ENCODE measurements at places on chromosomes 1 and 21.

DNA sequence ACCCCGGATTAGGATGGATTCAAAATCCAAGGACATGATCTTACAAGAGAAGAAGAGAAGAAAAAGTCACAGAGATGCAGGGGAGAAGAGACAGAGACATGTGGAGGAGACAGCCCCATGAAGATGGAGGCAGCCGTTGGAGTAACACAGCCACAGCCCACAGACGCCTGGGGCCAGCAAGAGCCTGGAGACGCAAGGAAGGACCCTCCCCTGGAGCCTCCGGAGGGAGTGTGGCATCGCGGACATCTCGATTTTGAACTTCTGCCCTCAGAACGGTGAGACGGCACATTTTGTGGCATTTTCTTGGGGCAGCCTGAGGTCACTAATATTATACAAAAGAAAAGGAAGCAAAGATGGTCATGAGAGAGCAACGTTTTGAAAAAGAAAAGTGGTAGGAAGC lies 28.8 kb downstream of the ABCG1 start:
- DNase-seq: no peak

GRCh38 chr1:49052102-49052501 lies 275.4 kb upstream of the BEND5 start:
- peak; percentile 87 for DNase-seq

- no peak for DNase-seq
Observed at GRCh38 chr1:244294599-244295224, 157.0 kb downstream of the ADSS2 start.

DNA sequence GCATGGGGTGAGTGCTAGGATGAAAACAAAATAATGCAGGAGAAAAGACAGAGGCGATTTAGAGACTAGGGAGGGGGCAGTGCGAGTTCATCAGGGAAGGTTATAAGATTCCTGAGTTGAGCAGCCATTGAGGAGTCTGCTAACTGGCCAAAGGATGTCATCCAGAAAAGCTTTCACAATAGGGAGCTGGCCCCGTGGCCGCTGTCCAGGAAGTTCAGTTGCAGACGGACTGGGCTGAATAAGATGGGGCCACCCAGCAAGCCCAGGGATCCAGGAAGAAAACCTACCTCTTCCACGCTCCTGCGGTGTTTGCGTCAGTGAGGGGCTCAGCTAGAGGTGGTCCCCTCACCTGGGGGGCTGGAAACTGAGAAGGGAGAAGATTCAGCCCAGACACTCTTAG lies 4.0 kb upstream of the PKP1 start:
- no peak for DNase-seq

GRCh38 chr1:162823771-162824525 lies 33.4 kb downstream of the HSD17B7 start:
- DNase-seq: no peak

GRCh38 chr1:118815909-118816308 lies 172.2 kb downstream of the TBX15 start:
- DNase-seq: no peak

DNA sequence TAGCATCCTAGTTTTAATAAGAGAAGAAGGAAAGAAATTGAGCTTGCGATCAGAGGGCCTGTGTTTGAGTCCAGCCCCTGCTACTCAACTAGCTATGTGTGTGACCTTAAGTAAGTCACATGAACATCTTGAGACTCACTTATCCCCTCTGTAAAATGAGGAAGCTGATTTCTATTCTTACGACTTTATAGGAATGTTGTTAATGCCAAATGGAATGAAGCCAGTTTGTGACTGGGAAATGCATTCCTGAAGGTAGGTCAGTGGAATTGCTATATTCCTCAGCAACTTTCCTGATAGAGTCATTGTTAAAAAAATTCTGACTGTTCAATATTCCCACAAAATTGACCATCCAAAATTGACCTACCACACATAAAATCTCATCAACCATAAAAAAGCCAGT lies 14.9 kb downstream of the FASLG start:
- DNase-seq: no peak

DNA sequence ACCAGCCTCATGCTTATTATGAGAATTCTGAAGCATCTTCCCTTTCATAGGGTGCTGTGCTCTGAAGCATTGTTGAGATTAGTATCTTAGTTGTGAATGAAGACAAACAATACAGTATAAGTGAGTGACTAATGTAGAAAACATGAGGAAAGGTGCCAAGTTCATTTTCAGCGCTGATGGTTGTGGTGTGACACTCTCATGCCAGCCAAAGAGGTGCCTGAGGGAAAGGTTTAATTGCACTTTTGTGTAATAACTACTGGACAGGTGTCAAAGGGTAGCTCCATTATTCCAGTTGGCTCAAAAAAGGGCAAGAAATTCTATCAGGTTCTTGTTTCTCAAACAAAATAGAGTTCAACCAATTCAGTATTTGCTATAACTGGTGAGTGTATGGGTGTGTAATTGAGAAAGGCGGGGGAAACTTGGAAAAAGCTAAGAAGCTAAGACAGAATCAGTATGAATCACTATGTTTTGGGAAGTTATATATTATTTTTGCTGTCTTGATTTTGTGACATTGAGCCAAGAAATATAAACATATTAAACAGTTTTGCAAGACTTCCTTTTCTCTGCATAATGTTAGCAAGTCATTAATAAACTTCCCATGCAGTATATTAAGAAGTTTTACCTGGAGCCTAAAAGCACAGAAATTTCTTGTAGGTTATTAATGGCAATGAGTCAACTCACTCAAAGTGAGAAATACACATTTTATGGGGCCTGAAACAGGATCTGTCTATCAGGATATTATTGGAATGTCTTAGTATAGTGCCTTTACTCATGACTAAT lies 31.8 kb downstream of the KCNK2 start:
- DNase-seq: peak; percentile 65

DNA sequence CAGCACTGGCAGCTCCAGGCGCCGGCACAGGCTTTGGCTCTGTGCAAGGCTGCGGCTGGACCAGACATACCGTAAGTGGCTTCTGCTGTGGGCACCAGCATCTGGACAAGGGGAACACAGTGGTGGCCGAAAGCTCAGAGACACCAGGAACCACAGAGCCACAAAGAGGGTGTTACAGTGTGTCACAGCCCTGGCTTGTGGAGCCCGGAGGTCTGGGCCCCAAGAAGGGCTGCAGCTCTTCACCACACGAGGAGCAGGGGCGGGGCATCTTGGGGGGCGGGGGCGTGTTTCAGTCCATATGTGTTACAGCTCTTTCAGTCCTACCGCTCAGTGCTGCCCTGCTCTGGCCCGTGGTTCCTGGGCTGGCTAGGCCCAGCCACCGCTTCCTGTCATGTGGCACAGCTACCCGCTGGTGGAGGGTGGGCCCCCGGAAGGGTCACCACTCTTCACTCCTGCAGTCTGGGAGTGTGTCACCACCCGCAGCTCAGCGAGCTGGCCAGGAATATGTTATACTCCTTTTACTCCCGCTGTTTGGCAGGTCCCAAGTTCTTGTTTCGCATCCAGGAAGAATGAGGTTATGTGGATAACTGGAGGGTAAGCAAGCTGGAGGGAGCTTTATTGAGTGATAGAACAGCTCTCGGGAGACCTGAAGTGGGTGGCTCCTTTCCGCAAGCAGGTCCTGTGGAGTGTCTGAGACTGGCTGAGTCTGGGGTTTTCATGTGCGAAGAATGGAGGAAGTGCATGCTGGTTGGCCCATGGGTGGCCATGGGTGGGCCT lies 3.3 kb upstream of the LSM10 start:
- no peak for DNase-seq

- no peak for DNase-seq
Observed at GRCh38 chr1:172220376-172220775, 200.1 kb upstream of the C1orf105 start.

GRCh38 chr1:121558514-121558913 lies 373.7 kb downstream of the SRGAP2C start:
- no peak for DNase-seq

DNA sequence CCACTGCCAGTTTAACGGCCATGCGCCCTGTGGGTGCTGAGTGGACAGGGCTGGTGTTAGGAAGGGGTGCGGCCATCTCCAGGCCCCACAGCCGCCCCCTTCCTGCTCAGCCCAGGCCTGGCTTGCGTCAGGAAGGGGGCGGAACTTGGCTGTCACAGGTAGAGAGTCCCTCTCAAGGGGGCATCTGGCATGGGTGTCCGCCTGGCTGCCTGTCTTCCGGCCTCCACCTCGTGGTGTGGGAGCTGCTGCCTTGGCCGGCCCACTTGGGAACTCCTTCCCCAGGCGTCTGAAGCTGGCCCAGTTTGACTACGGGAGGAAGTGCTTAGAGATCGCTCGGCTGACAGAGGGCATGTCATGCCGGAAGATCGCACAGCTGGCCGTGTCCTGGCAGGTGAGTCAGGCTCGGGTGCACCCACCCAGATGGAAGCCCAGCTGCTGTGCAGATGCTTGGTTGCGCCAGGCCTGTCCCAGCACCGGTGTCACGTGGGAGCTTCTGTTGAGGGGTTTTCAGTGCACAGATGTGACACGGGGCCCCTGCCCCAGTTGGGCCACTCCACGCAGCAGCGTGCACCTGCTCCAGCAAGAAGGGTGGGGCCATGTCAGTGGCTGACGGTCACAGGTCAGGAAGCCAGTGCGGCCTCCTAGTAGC lies 9.1 kb upstream of the ATAD3B start:
- DNase-seq: no peak

DNA sequence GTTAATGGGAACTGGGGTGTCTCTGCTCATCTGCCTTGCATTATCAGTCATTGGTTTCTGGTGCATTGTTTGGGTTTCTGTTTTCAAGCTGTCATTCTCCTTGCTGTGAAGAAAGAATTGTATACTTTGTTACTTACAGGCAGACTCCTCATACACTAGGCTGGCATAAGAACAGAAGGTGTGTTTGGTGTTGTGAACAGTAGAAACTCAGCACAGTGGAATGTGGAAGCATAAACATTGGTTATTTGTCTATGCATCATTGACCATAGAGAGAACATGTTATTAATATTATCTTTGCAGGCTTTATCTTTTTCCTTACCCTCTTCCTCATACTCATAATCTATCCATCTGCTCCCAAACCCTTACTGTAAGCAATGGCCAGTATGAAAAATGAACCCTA lies 18.2 kb downstream of the C1orf87 start:
- no peak for DNase-seq

GRCh38 chr1:186059311-186059710 lies 315.7 kb downstream of the TPR start:
- peak; percentile 37 for DNase-seq

DNA sequence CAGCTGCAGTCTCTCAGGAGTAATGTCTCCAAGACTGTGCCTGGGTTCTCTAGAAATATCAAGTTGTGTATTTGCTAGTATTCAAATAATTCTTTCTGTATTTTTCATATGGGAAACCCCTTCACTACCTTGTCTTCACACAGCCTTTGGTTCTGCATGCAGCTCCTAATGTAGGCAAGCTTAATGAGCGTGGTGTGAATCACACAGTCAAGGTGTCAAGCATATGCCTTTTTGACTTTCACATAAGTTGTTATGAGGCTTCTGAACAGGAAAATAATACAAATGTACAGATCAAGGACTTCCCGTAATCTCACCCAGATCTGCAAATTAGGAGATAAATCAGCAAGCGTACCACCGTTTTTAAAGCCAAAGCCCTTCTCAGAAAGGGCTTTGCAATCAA lies at the start of gene FCRL3:
Gene FCRL3 (minus strand): TSS at position 38 of the 400 bp plus-strand sequence. CDS start 280 bp downstream, outside the sequence.
- no peak for DNase-seq

- DNase-seq: no peak
Observed at GRCh38 chr1:2358651-2359640, 32.4 kb downstream of the MORN1 start.

DNA sequence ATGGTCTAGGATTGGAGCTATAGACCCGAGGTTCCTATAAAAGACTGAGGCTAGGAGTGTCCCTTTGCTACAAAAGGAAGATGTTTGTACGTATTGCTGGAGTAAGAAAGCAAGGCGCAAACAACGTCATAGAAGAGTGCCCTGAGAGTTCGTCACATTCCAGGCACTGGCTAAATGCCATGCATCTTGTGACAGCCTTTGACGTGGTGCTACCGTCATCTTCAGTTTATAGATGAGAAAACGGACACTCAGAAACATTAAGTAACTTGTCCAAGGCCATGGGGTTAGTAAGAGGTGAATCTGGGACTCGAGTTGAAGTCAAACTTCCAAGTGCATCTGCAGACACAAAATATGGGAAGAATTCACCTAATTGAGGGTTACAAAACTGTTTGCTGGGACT lies 104.2 kb upstream of the SLC45A1 start:
- no peak for DNase-seq

- DNase-seq: no peak
Observed at GRCh38 chr1:111275079-111275478, 15.6 kb upstream of the CHIA start.

- no peak for DNase-seq
Observed at GRCh38 chr1:56934430-56935060, 31.3 kb downstream of the C8B start.

GRCh38 chr1:177659281-177659680 lies 310.6 kb downstream of the SEC16B start:
- DNase-seq: peak; percentile 37

DNA sequence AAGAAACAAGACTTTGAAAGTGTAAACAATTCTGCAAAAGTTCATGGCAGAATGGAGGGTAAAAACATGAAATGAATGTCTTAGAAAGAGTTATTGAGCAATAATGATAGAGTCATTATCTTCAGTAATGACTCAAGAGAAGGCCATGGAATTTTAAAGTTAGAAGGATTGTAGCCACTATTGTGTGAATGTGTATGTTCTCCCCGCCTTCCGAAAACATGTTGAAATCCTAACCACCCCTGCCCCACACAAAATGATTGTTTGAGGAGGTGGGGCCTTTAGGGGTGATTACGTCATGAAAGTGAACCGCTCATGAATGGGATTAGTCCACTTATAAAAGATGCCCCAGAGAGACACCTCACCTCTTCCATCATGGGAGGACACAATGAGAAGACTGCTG lies 93.8 kb upstream of the CCDC190 start:
- no peak for DNase-seq

DNA sequence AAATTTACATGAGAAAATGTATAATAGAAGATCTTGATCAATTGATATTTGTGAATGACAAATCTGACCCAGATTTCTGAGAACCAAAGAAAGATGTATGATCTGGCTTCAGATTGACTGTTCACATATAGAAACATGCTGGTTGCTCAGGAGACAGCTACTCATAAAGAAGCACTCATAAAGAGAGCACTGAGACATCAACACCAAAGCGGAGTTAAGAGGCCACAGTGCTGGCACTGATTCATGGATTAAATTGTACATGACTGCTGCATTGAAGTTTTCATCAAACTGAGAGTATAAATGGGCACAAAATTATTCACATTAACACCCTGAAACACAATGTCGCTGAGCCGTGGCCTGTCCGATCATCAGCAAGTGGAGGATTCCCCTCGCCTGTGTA lies 46.2 kb downstream of the SH3GLB1 start:
- no peak for DNase-seq

Measured in NCI-H1105 (cell line).